ENCODE measurements at places on chromosomes 2 and 18. TPM values are rescaled to one million over a fixed set of nuclear protein-coding genes. Genes with fewer than 3 reads are reported as not detected.

DNA sequence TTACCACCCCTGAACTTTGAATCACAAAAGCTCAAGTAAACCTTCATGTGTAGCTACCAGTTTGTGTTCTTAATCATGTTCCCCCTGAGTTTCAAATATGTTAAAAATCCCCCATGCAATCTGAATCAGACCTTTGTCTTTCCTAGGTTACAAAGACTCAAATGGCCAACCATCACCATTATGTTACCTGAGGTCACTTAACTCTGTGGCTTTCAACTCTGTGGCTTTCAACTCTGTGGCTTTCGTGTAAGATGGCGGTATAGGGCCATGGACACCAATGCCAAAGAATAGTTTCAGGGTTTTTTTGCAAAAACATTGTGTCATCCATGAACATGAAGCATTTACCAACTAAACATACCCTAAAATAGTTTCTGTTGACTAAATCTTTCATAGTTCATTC lies 6.7 kb downstream of the ERMN start:
- H3K4me1 ChIP-seq, result no peaks in the 10 kb centered on the region
- DNase-seq, result no peak
- no peaks in the 10 kb centered on the region for H3K36me3 ChIP-seq
- H3K27ac ChIP-seq, result no peak overlapping the region
- no peaks in the 10 kb centered on the region for H3K27me3 ChIP-seq

GRCh38 chr2:175999283-175999819 lies 2.7 kb downstream of the LNPK start:
- no peak overlapping the region for H3K27ac ChIP-seq
- no peak for DNase-seq
- no peaks in the 10 kb centered on the region for H3K27me3 ChIP-seq

- no peaks in the 10 kb centered on the region for H3K27me3 ChIP-seq
- H3K4me3 ChIP-seq, result no peak overlapping the region
- no peaks in the 10 kb centered on the region for H3K4me1 ChIP-seq
- no peak overlapping the region for H3K27ac ChIP-seq
- no peak for DNase-seq
Observed at GRCh38 chr18:75757951-75758350, 330.4 kb upstream of the SMIM21 start.

DNA sequence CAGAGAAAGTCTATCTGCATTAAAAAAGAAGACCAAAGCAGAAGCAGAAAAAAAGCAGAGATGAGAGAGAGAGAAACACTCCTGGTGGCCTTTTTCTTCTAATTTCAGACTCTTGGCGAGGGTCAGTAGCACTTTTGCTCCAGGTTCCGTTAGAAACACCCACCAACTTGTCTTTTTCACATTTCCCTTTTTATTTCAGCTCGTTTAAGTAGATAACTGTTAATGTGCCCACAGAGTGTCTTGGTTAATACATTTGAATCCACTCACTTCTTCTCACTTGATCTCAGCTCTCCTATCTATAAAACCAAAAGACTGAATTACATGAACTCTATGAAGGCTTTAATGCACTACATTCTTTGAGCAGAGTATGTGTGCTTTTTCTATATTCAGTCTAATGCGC lies 63.1 kb downstream of the AAK1 start:
- no peaks in the 10 kb centered on the region for H3K27me3 ChIP-seq
- H3K27ac ChIP-seq, result no peak overlapping the region
- H3K4me1 ChIP-seq, result no peaks in the 10 kb centered on the region
- DNase-seq, result no peak
- H3K36me3 ChIP-seq, result no peaks in the 10 kb centered on the region

- no peaks in the 10 kb centered on the region for H3K36me3 ChIP-seq
- H3K27me3 ChIP-seq, result no peaks in the 10 kb centered on the region
- H3K4me3 ChIP-seq, result no peak overlapping the region
- no peak overlapping the region for H3K27ac ChIP-seq
Observed at GRCh38 chr18:13615432-13615861, 110.9 kb downstream of the FAM210A start.

DNA sequence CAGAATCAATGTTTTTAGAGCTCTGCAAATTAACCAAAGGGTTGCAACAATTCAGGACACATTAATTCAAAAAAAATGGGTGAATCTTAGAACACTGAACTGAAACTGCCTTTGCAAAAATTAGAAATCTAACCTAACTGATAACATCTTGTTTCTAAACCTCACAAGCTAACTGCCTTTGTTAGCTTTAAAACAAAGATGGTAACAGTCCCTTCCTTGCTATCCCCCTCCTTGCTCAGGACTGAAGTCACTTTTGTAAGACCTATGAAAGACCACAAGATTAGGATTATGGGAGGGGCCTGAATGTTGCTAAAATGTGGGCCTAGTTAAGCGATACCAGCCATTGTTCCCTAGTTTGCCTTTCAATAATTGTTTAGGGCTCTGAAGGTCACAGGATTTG lies 44.9 kb upstream of the LONRF2 start:
- DNase-seq, result no peak
- no peaks in the 10 kb centered on the region for H3K4me1 ChIP-seq
- no peaks in the 10 kb centered on the region for H3K36me3 ChIP-seq
- H3K4me3 ChIP-seq, result no peak overlapping the region
- H3K27me3 ChIP-seq, result no peaks in the 10 kb centered on the region
- H3K27ac ChIP-seq, result no peak overlapping the region

- H3K36me3 ChIP-seq, result no peaks in the 10 kb centered on the region
- H3K4me3 ChIP-seq, result no peak overlapping the region
- H3K4me1 ChIP-seq, result no peaks in the 10 kb centered on the region
- no peaks in the 10 kb centered on the region for H3K27me3 ChIP-seq
- DNase-seq, result peak; percentile 37
- H3K27ac ChIP-seq, result no peak overlapping the region
Observed at GRCh38 chr2:49770919-49771318, 616.6 kb upstream of the FSHR start.

DNA sequence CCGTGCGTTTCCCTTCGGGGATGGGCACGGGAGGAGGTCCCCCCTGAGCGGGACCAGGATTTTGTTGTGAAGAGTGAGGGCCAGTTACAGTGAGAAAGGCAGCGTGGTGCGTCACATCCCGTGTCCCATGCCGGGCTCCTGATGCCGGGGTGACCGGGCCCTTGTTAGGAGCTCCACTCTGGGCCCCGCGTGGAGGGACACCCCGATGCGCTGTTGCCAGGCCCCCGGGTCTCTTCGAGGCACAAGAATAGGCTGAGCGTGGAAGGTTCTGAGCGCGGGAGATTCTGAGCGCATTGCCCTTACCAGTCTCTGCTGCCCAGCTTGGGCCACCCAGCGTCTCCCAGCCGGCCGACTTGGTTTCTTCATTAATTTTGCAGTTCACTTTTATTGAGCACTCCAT lies 17.6 kb downstream of the CTDP1 start:
- H3K36me3 ChIP-seq, result peaks cover 22% of the 10 kb centered on the region
- H3K27me3 ChIP-seq, result no peaks in the 10 kb centered on the region
- H3K4me1 ChIP-seq, result peaks cover 4% of the 10 kb centered on the region
- H3K4me3 ChIP-seq, result no peak overlapping the region
- DNase-seq, result no peak

DNA sequence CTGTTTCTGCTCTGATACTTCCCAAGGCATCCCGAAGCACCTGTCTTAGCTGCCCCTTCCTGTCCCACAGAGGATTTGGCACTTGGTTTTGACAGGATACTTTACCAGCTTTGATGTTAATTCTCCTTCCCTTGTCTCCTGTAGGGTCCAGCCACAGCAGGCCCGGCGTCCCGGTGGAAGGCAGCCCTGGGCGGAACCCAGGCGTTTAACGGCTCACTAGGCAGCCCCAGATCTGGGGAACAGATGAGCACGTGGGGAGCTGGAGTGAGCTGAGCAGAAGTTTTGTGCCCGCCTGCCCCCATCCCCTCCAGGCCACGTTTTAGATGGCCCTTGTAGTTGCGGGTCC lies 11.4 kb downstream of the ANKRD23 start:
- peaks cover 16% of the 10 kb centered on the region for H3K36me3 ChIP-seq
- peaks cover 2% of the 10 kb centered on the region for H3K4me1 ChIP-seq

DNA sequence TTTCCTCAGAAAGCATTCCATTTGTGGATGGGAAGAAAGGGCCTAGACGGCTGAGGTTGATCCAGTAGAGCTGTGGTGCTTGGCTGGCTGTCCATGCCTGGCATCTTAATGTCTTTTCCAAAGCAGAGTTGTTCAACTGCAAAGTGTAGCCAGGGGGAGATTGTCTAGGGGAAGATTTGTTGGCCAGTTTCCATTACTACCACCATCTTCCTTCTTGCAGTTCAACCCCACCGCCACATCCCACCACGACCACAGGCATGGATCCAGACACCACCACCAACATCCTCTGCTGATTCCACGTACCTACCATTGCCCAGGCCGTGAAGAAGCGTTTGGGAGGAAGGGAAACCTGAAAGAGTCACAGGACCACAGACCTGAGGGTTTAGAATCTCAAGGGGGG lies 50.7 kb upstream of the HAAO start:
- H3K27me3 ChIP-seq, result no peaks in the 10 kb centered on the region
- H3K4me1 ChIP-seq, result peaks cover 27% of the 10 kb centered on the region
- H3K27ac ChIP-seq, result no peak overlapping the region
- H3K36me3 ChIP-seq, result no peaks in the 10 kb centered on the region

- H3K36me3 ChIP-seq, result no peaks in the 10 kb centered on the region
- H3K27me3 ChIP-seq, result no peaks in the 10 kb centered on the region
- no peak overlapping the region for H3K4me3 ChIP-seq
- H3K4me1 ChIP-seq, result peaks cover 3% of the 10 kb centered on the region
Observed at GRCh38 chr18:11104307-11104706, 45.1 kb downstream of the PIEZO2 start.

- H3K27me3 ChIP-seq, result no peaks in the 10 kb centered on the region
- no peaks in the 10 kb centered on the region for H3K36me3 ChIP-seq
- H3K4me3 ChIP-seq, result no peak overlapping the region
- peaks cover 13% of the 10 kb centered on the region for H3K4me1 ChIP-seq
Observed at GRCh38 chr2:187865025-187865424, 310.8 kb upstream of the TFPI start.

- no peak for DNase-seq
- H3K4me1 ChIP-seq, result no peaks in the 10 kb centered on the region
- no peaks in the 10 kb centered on the region for H3K27me3 ChIP-seq
- no peaks in the 10 kb centered on the region for H3K36me3 ChIP-seq
- H3K4me3 ChIP-seq, result no peak overlapping the region
Observed at GRCh38 chr2:47629501-47630460, 153.2 kb upstream of the MSH6 start.

DNA sequence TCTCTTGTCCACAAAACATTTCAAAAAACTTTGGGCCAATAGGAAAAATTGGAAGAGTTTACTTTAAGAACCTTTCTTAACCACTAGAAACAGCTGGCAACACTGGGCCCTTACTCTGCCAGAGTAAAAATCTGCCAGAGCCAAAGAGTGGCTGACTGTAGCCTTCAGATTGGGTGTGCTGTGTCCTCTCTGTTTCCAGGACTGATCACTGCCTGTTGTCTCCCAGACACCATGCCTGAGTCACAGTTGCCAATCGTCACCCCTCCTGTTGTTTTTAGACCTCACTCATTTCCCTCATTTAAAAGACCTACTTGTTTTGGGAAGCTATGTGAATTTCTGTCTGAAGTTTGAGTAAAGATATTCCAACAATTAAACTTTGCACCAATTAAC lies 159.1 kb downstream of the PPP1R1C start:
- H3K4me3 ChIP-seq, result no peak overlapping the region
- DNase-seq, result peak; percentile 37
- H3K4me1 ChIP-seq, result no peaks in the 10 kb centered on the region
- no peaks in the 10 kb centered on the region for H3K36me3 ChIP-seq
- H3K27ac ChIP-seq, result no peak overlapping the region

GRCh38 chr2:64288321-64289193 lies 144.3 kb upstream of the PELI1 start:
- peaks cover 31% of the 10 kb centered on the region for H3K4me1 ChIP-seq
- no peaks in the 10 kb centered on the region for H3K36me3 ChIP-seq
- DNase-seq, result peak; percentile 75
- H3K27ac ChIP-seq, result peak overlapping the region; percentile 27
- H3K4me3 ChIP-seq, result no peak overlapping the region

- H3K4me3 ChIP-seq, result no peak overlapping the region
- DNase-seq, result no peak
- H3K36me3 ChIP-seq, result peaks cover 21% of the 10 kb centered on the region
- no peaks in the 10 kb centered on the region for H3K27me3 ChIP-seq
- H3K4me1 ChIP-seq, result peaks cover 12% of the 10 kb centered on the region
- H3K27ac ChIP-seq, result no peak overlapping the region
Observed at GRCh38 chr2:25230948-25231311, 62.5 kb upstream of the POMC start.

GRCh38 chr18:79548621-79548985 lies 131.0 kb upstream of the CTDP1 start:
- no peak overlapping the region for H3K4me3 ChIP-seq
- no peaks in the 10 kb centered on the region for H3K36me3 ChIP-seq
- H3K27me3 ChIP-seq, result peaks cover 3% of the 10 kb centered on the region
- no peak for DNase-seq

- no peak overlapping the region for H3K27ac ChIP-seq
- no peaks in the 10 kb centered on the region for H3K4me1 ChIP-seq
- no peaks in the 10 kb centered on the region for H3K27me3 ChIP-seq
- H3K36me3 ChIP-seq, result no peaks in the 10 kb centered on the region
- H3K4me3 ChIP-seq, result no peak overlapping the region
- DNase-seq, result no peak
Observed at GRCh38 chr18:55014095-55014494, 54.8 kb upstream of the CCDC68 start.

DNA sequence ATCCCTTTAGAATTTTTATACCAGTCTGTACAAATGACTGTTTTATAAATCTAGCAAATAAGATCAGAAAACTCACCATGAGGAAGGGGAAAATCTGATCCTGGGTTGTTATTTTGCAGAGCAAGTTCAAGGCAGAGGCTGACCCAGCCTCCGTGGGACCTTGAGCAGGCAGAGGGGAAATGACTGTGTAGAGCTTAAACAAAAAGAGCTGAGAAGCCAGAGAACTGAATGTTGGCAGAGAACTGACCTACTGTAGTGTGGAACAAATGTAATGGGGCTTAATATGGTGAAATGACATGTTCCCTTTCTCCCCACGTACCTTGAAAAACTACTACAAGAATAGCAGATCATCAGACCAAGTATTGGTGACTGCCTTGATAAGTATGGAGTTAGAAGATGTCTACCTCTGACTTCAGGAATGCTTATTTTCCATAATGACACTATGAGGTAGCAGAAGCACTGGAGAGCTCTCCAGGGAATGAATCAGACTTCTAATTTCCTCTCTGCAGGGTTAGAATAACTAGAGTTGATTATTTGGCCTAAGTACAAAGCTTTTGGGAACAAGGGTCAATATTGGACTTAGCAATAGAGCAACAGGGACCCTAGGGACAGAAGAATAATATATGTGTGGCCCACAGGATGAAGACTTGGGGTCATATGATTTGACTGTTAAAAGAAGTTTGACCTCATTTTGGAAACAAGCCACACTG lies 304.4 kb downstream of the CCDC178 start:
- no peak for DNase-seq
- H3K4me1 ChIP-seq, result no peaks in the 10 kb centered on the region
- no peaks in the 10 kb centered on the region for H3K36me3 ChIP-seq
- no peaks in the 10 kb centered on the region for H3K27me3 ChIP-seq
- no peak overlapping the region for H3K27ac ChIP-seq
- no peak overlapping the region for H3K4me3 ChIP-seq

CHPF gene
- 89.6 TPM for total RNA-seq

ZNF892 gene
- 7.0 TPM for total RNA-seq

SCYGR4 gene
- not detected for total RNA-seq

CABLES1 gene
- total RNA-seq, result 32.6 TPM

PNO1 gene
- 7.8 TPM for total RNA-seq

GYPC gene
- total RNA-seq, result 93.6 TPM

FKBP7 gene
- total RNA-seq, result 7.7 TPM

EML6 gene
- total RNA-seq, result 2.8 TPM

SLC8A1 gene
- total RNA-seq, result 34.7 TPM

SERPINB3 gene
- total RNA-seq, result not detected
